A549 treated with CpdA at 1 μM for 4 hours (cell line): ENCODE measurements at places on chromosomes 5 and 9. TPM values are rescaled to one million over a fixed set of nuclear protein-coding genes. Genes with fewer than 3 reads are reported as not detected.

Gene PCDHAC1
- total RNA-seq = 1.1 to 1.4 TPM (median 1.2 TPM) in 5 replicates

Gene DNAH5
- total RNA-seq = 0.78 to 1.4 TPM (median 1.1 TPM) in 5 replicates

Gene LCN2
- 1.0 to 5.7 TPM (median 3.3 TPM) in 5 replicates for total RNA-seq

Gene GADD45G
- 0.16 to 0.40 TPM (median 0.35 TPM) in 4 of 5 replicates, not detected in the other for total RNA-seq

Gene ZNF474
- 0.13 to 0.23 TPM (median 0.22 TPM) in 5 replicates for total RNA-seq

Gene C5orf34
- total RNA-seq = 5.0 to 5.4 TPM (median 5.3 TPM) in 5 replicates

Gene SPATA31D4
- total RNA-seq = not detected in 5 replicates

Gene NFIB
- 7.6 to 10.8 TPM (median 9.9 TPM) in 5 replicates for total RNA-seq

Gene MEIKIN
- total RNA-seq = not detected in 5 replicates

Gene FGF18
- 0.19 to 0.56 TPM (median 0.40 TPM) in 5 replicates for total RNA-seq

Gene PCDHGA8
- total RNA-seq = 0.02 TPM in 2 of 5 replicates, not detected in the others

Gene ADAMTSL2
- total RNA-seq = not detected in 5 replicates

Gene PCDHB8
- 0.24 to 0.42 TPM (median 0.37 TPM) in 5 replicates for total RNA-seq

Gene PRELID1
- 267 to 389 TPM (median 379 TPM) in 5 replicates for total RNA-seq

Gene ZFP37
- total RNA-seq = 1.4 to 2.9 TPM (median 1.7 TPM) in 5 replicates

Gene RUSC2
- 19.9 to 25.4 TPM (median 22.4 TPM) in 5 replicates for total RNA-seq

Gene CCDC180
- 0.15 to 0.94 TPM (median 0.86 TPM) in 5 replicates for total RNA-seq

Gene BHMT2
- total RNA-seq = not detected in 5 replicates

Gene GPR150
- total RNA-seq = 0.07 to 0.15 TPM (median 0.08 TPM) in 4 of 5 replicates, not detected in the other

Gene SPATA6L
- total RNA-seq = 1.6 to 2.6 TPM (median 2.0 TPM) in 5 replicates

Gene SLC28A3
- total RNA-seq = not detected in 5 replicates

Gene ANKRD34B
- total RNA-seq = 0.07 to 0.13 TPM (median 0.12 TPM) in 3 of 5 replicates, not detected in the others

Gene SGTB
- total RNA-seq = 4.8 to 9.2 TPM (median 7.3 TPM) in 5 replicates
